ENCODE measurements at places on chromosomes 5 and 9.
A peak's percentile ranks its signal among the peaks of the same experiment; 100 is the strongest.

DNA sequence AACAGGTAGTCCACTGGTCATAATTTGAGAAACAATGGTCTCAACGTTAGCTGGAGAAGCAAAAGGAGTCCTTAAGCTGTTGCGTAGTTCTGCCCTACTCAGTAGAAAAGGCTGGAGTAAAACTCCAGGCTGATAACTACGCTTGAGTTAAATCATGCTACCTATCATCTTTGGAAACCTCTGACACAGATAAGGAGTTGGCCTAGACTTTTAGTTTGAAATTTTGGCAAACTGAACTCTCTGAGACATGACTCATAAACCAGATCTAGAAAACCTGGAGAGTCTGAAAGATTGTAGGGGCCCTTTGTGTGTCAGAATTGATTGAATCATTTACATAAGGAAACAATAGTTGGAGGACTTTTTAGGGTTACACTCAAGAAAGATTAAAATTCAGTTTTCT, 26.3 kb downstream of the NMUR2 start:
- no peak for DNase-seq

DNA sequence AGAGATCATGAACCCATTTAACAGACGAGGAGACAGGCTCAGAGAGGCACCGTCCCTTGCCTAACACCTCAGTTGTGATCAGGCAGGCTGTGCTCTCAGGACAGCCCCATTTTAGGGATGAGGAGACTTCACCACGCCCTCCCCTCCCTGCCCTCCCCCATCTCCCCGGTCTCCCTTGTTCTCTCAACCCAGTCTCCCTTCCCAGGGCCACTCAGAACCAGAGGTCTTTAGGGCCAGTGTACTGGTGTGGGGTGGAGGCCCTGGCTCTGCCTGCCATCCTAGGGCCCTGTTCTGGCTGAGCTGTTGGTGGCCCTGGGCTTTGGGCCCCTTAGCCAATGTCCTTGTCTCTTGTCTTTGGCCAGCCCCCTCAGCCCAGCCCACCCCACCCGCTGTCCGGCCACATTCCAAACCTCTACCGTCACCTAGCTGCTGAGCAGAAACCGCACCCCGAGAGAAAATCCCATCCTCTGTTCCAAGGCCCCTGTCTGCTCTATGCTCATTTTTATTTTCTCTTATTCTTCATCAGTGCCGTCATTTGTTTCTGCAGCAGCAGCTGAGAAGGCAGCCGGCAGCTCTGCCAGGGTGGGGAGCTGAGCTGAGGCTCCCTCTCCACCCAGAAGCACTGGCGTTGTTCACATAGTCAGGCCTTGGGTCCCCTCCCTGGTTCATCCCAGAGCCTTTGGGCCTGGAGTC, 33.9 kb downstream of the OLFML2A start:
- peak; percentile 66 for DNase-seq

DNA sequence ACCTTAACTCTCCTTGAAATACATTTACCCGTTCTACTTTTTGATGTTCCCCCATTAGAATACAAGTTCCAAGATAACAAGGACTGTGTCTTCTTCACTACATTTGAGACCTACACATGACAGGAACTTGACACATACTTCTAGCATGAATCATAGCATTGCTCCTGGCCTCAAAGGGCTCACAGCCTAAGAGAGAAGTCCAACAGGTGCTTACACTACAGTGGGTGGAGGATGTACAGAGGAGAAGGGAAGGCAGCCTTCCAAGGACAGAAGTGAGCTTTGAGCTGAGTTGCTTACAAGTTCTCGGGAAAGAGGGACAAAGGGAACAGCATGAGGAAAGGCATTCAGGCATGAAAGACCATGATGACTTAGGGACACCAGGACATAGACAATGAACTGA, 56.9 kb upstream of the MSX2 start:
- no peak for DNase-seq

GRCh38 chr5:93407454-93407853, 173.6 kb downstream of the NR2F1-AS1 start:
- DNase-seq, result no peak

- DNase-seq, result no peak
These were observed 23.4 kb downstream of the UBLCP1 start for GRCh38 chr5:159286420-159287035.

GRCh38 chr5:170169996-170170395, 62.8 kb upstream of the C5orf58 start:
- DNase-seq, result no peak

DNA sequence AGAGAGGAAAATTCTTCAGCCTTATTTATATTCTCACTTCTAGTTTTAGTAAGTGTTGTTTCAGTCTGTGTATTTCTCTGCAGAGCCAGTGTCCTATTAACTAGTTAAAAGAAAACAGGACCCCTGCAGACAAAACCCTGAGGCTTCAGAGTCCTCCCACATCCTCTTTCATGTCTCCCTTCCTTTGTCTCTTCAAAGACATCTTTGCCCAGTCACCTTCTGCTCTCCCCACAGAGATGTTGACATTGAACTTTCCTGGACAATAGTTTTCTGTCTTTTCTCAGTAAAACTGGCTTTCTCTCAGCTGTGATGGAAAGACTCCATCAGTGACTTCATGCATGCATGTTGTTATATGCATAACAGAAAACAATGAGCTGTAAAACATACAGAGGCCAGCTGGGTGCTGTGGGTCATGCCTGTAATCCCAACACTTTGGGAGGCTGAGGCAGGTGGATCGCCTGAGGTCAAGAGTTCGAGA, 20.2 kb downstream of the GRAMD2B start:
- DNase-seq, result no peak

GRCh38 chr5:41875121-41875520, 4.9 kb upstream of the OXCT1 start:
- DNase-seq, result no peak

GRCh38 chr5:168813184-168813968, 234.2 kb upstream of the PANK3 start:
- DNase-seq, result no peak

Data from ureter (tissue), 1 donor.